Activated CD4-positive, alpha-beta T cell treated with anti-CD3 and anti-CD28 coated beads for 36 hours (primary cell): ENCODE measurements at places on chromosomes 12 and 14.

- no peak for DNase-seq
These were observed 160.5 kb downstream of the PIK3C2G start for GRCh38 chr12:18421867-18422266.

GRCh38 chr12:69343357-69343756, 4.8 kb upstream of the LYZ start:
- DNase-seq = no peak

DNA sequence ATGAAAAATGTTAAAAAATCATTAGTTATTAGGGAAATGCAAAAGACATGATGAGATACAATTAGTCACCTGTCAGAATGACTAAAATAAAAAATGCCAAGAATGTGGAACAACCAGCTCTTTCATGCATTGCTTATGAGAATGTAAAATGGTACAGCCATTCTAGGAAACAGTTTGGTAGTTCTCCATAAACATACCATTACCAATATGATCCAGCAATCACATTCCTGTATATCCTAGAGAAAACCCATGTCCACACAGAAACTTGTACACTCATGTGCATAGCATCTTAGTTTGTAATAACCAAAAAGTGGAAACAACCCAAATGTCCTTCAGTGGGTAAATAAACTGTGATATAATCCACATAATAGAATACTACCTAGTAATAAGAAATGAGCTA, 245.7 kb downstream of the FUT8 start:
- no peak for DNase-seq

DNA sequence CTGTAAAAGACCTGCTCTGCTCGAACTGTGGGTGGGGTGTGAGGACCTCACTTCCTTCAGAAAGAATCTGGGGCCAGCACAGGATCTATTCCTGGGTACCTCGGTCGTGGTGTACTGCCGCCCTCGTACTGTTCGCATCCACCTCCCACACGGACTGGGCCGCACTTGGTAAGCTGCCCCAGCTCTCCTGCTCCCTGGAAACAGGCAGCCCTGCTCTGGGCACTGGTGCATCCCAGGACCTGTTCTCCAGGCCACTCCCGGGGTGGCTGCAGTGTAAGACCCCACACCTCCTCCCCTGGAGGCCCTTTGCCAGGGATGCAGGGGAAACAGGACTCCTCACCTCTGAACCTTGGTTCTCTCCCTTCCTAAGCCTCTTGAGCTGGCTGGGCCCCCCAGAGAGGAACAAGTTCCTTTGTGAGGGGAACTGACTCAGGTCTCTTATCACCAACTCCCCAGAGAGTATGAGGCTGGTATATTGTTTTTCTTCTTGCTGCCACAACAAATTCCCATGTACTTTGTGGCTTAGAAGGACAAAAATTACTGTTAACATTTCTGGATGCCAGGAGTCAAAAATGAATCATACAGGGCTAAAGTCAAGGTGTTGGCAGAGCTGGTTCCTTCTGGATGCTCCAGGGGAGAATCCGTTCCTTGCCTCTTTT, 276.5 kb downstream of the NUAK1 start:
- no peak for DNase-seq

GRCh38 chr14:69606258-69607184, 4.9 kb upstream of the SUSD6 start:
- no peak for DNase-seq

- DNase-seq = peak; percentile 78
These were observed at the start of gene PTPN6 for GRCh38 chr12:6950811-6951540. PTPN6 (plus strand) TSS chr12:6951356; CDS start chr12:6951513, 157 bp downstream.

DNA sequence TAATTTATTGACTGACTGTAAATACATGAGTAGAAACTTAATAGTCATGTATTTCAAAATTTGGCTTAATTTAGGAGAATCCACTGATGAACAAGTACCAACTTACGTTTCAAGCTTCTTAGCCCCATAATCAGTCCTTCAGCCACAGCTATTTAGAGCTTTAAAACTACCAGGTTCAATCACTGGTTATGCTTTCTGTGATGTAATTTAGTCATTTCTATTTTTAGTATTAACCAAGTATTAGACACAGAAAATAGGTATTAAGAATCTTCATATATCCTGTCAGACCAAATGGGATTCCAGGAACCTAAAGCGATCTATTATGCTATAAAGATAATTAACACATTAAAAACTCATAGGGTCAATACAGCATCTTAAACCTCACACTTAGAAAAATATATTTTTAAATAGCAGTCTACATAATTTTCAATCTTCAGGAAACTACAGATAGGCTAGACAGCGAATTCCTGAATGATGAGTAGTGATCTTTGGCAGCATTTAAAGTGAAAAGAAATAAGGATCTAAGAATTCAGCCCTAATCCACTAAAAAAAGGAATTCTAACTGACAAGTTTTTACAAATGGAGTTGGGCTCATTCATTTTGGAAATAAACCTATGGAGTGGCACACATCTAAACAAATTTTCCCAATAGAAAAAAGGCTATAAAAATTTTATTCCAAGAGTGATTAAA, 51.5 kb downstream of the ZC3H14 start:
- DNase-seq = no peak

GRCh38 chr14:68526512-68527091, 266.3 kb downstream of the ZFP36L1 start:
- DNase-seq = no peak

- DNase-seq = no peak
These were observed 87.7 kb downstream of the PTPRB start for GRCh38 chr12:70549340-70550179.

GRCh38 chr14:99659333-99659741, 14.4 kb downstream of the HHIPL1 start:
- peak; percentile 26 for DNase-seq

DNA sequence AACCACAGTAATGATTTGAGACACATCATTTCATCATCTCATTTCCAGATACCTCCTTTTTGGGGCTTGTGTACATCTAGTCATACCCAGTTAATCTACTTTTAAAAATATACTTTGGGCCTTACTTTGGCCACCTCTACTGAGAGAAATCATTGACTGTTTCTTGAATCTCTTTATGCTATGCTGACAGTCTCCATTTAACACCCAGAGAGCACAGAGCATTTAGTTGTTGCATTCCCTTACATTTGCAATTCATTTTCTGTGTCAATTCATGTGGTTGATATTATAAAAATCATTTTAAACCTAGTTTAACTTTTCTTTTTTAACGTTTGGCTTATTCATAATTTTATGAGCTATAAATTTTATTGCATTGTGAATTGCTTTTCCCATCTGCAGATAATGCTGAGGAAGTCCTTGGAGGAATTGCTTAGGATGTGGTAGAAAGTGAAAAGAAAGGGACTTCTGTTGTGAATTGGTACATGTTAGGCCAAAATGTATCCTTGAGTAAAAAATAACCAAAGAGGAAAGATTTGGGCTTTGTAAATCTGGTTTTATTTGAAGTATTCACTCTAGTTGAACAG, 17.0 kb upstream of the SLC15A5 start:
- no peak for DNase-seq

DNA sequence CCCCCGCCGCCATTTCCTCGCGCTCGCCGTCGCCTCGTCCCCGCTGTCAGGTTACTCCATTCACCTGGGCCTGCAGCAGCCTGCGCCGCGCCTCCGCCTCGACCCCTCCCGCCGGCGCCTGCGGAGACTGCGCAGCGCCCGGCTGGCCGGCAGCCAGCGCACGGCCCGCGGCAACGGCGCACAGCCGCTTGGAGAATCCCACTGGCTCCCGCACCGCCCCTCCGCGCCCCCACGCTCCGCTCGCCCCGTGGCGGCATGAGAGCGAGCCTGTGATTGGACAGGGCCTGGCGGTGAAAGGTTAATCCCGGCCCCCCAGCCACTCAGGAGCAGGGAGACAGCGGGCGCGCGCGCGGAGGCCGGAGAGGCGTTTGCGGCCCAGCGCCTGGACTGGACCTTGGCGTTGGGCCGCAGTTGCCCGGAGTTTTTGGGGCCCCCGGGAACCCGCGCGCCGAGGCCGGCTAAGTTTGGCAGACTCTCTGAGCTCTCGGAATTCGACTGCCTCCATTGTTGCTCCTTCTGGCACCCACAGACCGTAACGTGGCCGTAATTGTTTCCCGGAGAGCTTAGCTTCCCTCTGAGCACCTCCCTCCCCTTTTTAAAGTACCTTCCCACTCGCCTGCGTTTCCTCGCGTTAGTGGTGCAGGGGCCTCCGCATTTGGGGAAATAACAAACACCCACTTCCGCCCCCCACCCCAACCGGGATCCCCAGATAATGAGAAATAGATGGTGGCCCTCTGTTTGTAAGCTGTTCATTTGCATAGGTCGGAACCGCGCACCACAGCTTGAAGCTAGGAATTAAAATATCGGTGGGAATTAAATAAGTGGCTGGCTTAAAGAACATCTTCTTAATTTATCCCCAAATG, at the start of gene DICER1:
DICER1 (minus strand) TSS at position 203 of the 863 bp plus-strand sequence. CDS start 24,071 bp downstream, outside the sequence.
- DNase-seq = peak; percentile 97

DNA sequence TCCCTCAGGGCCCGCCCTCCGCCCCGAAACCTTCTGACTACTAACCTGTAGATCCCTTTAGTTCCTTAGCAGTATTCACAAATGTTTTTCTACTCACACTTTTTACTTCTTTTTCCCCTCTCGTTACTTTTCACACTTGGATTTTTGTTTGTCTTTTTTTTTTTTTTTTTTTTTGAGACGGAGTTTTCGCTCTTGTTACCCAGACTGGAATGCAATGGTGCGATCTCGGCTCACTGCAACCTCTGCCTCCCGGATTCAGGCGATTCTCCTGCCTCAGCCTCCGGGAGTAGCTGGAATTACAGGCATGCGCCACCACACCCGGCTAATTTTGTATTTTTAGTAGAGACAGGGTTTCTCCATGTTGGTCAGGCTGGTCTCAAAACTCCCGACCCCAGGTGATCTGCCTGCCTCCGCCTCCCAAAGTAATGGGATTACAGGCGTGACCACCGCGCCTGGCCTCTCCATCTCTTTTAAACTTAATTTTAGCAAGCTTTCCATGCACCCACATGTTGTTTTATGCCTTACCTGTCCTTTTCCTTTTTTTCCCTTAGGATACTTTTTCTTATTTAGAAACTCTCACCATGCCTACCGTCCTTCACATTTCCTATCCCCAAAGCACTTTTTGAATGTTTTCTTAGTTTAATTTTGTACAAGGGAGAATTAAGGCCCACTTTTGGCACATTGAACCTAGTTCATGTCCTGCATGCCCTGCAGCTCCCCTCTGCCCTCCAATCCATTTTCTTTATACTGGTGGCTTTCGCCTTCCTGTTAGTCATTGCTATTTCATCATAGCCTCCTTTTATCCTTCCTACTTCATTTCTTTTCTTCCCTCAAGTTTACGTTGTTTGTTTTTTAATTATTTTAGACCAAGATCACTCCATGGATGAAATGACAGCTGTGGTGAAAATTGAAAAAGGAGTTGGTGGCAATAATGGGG, 1.1 kb downstream of the SP1 start:
- no peak for DNase-seq

- DNase-seq = peak; percentile 94
These were observed at the start of gene ZFP36L1 for GRCh38 chr14:68792979-68793733. ZFP36L1 (minus strand) TSS chr14:68793067; CDS start chr14:68792938, 129 bp downstream.

DNA sequence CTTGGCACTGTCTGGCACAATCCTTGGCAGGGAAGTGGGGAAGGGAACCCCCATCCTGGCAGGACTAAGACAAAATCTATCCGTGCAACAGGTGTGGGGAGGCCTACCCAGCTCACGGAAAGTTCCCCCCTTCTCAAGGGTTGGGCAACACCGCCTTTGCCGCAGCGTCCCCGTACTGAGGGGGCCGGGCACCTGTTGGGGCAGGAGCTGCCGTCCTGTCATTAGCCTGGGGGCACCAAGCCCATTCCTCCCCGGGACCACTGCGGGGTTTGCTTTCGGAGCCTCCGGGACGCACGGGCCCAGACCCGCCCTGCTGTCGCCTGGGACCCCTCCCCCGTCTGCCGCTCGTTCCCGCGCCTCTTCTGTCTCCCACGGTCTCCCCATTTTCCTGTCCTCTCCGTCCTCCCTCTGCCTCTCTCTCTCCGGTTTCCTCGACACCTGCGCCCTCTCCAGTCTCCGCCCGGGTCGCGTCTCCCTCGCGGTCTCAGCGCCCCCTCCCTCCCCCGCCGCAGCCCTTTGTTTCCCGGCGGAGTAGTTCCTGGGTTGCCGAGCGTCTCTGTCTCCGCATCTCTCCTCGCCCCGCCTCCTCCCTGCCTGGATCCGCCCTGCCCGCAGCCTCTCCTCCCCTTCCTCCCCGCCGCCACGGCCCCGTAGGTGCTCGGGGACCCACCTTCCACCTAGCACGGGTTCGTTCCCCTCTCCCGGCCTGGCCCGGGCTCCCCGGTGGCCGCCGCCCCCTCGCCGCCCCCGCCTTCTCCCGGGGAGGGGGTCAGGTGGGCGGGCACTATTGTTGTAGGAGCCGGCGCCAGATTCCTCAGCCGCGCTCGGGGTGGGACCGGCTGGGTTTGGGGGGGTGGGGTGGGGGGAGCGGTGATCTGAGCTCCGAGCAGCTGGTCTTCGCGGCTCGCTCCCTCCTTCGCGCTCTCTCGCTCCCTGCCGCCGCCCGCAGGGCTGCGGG, at the start of gene CACNB3:
CACNB3 (plus strand) TSS at position 624 of the 958 bp plus-strand sequence. CDS start 434 bp downstream, outside the sequence.
- DNase-seq = peak; percentile 89

DNA sequence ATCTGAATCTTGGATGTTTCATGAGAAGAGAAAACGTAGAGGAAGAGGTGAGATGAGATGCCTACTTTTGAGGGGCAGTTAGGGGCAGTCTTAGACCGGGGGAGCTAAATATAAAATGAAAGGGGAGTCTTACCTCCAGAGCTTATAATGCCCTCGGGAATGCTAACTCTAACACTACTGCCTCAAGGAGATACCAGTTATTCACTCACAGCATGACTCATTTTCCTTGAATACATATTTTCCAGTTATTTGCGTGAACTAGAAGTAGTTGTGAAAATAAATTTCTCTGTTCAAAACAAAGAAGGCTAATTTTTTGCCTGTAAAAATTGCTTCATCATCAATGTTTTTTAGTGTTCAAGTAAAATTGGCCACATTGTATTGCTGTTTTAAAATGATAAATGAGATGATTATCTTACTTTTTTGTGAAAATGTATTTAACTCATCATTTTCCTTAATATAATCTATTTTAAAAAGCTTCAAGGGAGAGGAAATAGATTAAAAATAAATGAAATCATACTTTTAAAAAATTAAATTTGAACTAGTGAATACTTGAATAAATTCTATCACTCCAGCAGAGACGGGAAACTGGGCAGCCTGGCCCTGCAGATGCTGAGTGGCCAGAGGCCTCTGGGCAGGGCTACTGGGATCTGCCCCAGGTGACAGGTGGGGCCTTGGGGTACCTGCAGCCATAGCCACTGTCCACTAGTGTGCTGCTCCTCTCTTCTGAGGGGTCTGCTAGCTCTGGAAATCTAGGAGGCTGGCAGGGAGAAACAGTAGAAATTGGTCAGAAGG, 339.3 kb downstream of the EGLN3 start:
- DNase-seq = no peak

GRCh38 chr14:60632257-60632656, 17.0 kb downstream of the SIX1 start:
- DNase-seq = no peak

- DNase-seq = no peak
These were observed 33.4 kb upstream of the VASH1 start for GRCh38 chr14:76727901-76728300.
